ENCODE measurements at places on chromosomes 3 and 15.

DNA sequence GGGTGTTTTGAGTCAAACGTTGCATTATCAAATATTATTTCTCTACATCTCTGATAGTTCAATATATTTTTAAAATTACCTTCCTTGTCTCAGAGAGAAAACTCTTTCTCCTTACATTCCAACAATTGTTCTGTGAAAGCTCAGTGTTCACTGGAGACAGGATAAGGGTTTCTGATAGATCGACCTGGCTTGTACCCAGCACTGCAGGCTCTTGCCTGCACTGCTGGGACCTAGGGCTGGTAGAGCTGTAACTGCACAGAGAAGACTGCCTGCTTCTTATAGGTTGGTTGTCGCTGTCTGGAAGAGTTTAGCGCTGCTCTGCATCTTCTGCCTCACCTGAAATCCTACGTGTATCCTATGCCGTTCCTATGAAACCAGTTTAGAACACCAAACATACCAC, 249.9 kb upstream of the LRTM1 start:
- no peak for DNase-seq

- DNase-seq: peak; percentile 1
Observed at GRCh38 chr3:79113876-79114275, 653.9 kb downstream of the ROBO1 start.

DNA sequence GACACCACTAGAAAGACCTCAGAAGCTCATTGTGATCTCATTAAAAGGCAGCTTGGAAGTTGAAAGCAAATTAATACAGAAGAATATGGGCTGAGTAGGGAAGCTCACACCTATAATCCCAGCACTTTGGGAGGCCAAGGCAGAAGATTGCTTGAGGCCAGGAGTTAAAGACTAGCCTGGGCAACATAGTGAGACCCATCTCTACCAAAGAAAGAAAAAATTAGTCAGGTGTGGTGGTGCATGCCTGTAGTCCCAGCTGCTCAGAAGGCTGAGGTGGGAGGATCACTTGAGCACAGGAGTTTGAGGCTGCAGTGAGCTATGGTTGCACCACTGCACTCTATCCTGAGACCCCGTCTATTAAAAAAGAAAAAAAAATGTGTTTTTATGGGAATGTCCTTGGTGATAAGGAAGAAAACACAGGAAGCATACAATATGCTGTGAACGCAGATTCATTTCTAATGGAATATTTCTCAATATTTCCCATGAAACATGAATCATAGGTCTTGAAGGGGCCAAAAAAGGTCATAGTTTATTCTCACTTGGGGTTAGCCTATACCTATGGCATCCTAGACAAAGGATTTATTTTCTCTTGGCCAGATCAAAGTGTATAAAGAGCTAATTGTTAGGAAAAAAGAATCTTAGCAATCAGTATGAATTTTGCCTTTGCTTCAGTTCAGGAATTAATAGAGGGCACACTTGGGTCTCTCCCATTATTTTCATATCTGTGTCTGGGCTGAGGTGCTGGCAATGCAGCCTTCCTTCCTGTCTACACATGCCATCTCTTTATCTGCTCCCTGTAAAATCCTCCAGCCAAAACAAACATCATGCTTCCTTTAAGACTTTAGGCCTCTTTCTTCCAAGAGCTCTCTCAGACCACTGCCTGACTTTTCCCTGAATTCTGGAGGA, 98.2 kb downstream of the FNDC3B start:
- DNase-seq: peak; percentile 56

DNA sequence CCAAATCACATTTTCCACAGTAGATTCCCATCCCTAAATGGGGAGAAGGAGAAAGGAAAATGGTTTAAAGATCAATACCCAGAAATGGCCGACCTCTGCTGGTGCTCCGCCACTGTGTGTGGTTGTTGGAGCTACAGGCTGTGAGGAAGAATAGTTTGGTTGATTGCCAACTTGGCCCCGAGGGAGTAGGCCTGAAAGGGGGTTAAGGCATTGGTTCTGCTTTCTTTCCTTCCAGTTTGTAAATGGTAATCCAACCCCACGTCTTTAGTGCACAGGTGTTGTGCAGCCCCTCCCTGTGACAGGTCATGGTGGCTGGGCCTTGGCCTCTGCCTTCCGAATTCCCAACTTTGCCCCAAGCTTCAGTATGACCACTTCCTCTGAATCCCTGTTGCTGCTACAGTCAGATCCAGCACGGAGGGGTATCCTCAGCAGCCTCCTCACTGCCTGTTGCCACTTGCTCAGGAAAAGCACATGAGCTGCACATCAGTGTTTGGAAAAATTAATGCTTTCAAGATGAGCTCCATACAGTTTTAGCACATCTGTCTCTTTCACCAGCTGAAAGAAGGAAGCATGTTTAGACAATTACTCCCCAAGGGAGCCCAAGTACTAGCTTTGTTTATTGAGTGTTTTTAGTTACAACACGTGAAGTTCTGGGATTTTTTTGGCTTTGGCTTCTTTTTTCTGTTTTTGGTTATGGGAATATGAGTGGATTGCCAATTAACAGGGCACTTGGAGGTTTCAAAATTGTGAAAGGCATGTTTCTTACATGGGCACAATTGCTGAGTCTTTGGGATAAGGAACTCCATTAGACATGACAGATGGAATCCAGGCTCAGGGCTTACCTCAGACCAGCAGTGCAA, 92.3 kb upstream of the ROPN1 start:
- DNase-seq: no peak

DNA sequence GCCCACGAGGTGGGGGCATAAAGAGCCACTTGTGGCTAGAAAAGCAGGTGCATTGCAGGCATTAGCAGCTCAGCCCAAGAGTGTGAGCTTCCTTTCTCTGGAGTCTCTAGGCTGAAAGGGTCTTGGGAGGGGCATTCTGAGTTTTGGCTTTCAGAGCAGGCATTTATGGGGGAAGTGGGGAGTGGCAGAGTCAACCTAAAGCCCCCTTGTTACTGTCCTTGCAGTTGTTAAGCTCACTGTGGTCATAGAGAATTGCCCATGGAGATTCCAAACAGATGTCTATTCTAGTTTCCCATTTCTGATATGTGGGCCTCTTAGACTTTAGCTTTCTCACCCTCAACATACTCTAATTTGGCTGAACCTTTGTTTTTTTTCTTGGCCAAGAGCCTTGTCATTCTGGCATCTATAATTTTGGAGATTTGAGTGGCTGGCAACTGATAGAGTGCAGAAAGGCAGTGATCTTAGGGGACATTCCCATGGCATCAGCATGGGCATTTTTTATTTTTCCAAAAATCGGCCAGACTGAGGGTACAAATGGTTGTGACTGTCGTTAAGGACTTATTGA, 217.9 kb downstream of the THSD4 start:
- no peak for DNase-seq
